ENCODE measurements at places on chromosomes 12 and 14. TPM values are rescaled to one million over a fixed set of nuclear protein-coding genes. Genes with fewer than 3 reads are reported as not detected.

DNA sequence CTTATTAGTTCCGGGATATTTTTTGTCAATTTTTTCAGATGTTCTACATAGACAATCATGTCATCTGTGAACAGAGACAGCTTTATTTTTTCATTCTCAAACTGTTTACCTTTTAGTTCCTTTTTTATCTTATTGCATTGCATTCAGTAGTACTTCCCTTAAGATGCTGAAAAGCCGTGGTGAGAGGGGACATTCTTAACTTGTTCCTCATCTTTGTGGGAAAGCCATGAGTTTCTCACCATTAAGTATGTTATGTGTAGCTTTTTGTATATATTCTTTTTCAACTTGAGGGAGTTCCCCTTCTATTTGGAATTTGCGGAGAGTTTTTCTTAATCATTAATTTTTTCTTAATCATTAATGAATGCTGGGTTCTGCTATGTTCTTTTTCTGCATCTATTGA, 1727.1 kb upstream of the SEL1L start:
- H3K4me1 ChIP-seq = no peaks in the 10 kb centered on the region
- H3K4me3 ChIP-seq = no peak overlapping the region
- no peaks in the 10 kb centered on the region for H3K27me3 ChIP-seq
- no peak for DNase-seq

DNA sequence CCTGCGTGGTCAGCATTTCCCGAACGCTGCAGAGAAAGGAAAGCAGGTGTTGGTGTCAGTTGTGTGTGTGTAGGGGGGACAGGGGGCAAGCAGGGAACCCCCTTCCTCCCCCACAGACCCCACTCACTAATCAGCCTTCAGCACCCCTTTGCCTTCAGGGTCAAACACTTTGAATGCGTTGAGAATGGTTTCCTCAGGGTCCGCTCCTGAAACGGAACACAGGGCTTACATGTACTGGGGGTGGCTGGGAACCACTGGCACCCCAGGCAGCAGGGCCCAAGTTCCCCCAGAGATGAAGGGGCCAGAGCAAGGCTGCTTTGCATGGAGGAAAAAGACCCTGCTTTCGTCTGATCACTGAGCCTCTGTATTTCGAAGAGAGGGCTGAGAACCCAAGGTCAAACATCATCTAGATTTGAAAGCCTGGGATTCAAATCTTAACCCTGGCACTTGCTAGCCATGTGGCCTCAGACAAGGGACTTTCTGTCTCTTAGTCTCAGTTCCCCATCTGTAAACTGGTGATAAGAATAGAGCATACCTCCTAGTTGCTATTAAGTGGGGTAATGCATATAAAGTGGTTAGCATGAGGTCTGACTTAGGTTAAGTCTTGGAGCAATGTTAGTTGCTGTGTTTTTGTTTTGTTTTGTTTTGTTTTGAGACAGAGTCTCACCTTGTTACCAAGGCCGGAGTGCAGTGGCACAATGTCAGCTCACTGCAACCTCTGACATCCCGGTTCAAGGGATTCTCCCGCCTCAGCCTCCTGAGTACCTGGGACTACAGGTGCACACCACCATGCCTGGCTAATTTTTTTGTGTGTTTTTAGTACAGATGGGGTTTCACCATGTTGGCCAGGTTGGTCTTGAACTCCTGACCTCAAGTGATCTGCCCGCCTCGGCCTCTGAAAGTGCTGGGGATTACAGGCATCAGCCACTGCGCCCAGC, 7.0 kb downstream of the MYL2 start:
- no peak overlapping the region for H3K4me3 ChIP-seq
- H3K27ac ChIP-seq = no peak overlapping the region
- no peak for DNase-seq
- H3K4me1 ChIP-seq = no peaks in the 10 kb centered on the region

DNA sequence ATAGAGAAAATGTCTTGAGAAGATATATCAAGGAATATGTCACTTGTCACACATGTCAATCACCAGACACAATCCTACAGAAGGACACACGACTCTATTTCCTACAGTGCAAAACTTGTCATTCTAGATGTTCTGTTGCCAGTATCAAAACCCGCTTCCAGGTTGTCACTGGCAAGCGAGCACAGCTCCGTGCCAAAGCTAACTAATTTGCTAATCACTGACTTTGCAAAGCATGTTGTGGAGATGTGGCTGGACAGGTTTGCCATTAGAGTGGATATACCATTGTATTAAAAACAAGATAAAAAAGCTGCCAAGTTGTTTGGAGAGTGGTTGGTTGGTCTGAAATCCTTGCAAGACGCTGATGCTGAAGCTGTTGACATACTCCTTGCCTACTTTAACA, 7.9 kb upstream of the SGPP1 start:
- no peaks in the 10 kb centered on the region for H3K4me1 ChIP-seq
- no peak overlapping the region for H3K27ac ChIP-seq
- H3K27me3 ChIP-seq = no peaks in the 10 kb centered on the region
- no peak overlapping the region for H3K4me3 ChIP-seq
- no peaks in the 10 kb centered on the region for H3K36me3 ChIP-seq
- no peak for DNase-seq

DNA sequence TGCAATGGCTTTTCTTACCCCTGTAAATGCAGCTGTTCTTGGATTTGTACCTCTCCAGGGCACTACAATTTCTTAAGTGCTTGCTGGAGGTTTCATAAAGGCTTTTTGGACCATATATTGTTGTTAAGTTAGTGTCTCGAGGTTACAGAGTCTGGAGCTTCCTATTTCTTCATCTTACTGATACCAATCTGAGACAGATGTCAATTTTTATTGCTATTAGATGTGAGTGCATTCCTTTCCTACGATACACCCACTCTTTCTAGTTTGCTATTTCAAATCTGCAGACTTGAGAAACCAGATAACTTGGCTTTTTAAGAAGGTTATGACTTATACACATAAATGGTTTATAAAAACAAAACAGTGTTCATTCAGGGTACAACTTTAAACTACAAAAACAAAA, 2.1 kb downstream of the NOXRED1 start:
- H3K36me3 ChIP-seq = peaks cover 7% of the 10 kb centered on the region
- H3K4me1 ChIP-seq = no peaks in the 10 kb centered on the region
- no peak for DNase-seq
- no peak overlapping the region for H3K4me3 ChIP-seq

DNA sequence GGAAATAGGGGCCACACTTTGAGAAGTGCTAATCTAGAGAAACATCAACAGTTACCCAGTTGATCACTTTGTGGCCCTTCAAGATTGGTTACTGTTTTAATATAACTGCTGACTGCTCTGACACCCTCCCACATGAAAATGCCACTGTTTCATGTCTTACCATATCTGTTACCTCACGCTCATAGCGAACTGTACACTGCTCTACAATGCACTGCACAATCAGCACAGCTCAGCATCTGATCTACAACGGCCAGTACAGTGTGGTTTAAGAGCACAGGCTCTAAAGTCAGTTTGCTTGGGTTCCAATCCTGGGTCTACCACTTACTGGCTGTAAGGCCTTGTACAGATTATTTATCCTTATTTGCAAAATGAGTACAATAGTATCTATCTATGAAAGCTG, 39.1 kb downstream of the SPPL3 start:
- no peak for DNase-seq
- no peaks in the 10 kb centered on the region for H3K36me3 ChIP-seq
- H3K4me3 ChIP-seq = no peak overlapping the region
- no peak overlapping the region for H3K27ac ChIP-seq

DNA sequence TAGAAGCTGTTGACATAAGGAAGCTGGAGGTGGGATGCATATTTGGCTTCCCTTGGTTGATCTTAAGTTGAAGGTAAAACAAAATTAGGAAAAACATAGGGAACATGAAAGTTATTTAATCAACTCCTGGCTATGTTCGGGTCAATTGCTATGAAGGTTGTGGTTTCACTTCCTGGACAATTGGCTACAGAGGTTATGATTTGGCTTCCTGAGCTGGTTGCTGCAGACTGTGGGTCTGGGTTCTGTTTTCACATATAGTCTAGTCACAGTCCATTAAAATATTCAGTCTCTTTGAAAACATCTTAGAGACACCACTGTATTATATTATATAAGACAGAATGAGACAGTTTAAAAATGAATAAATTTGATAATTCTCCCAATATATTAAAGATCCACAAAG, 895.2 kb upstream of the USP15 start:
- no peaks in the 10 kb centered on the region for H3K27me3 ChIP-seq
- no peak for DNase-seq
- H3K4me1 ChIP-seq = no peaks in the 10 kb centered on the region
- no peak overlapping the region for H3K4me3 ChIP-seq
- no peak overlapping the region for H3K27ac ChIP-seq
- no peaks in the 10 kb centered on the region for H3K36me3 ChIP-seq

- H3K27ac ChIP-seq = no peak overlapping the region
- H3K4me3 ChIP-seq = no peak overlapping the region
- H3K27me3 ChIP-seq = no peaks in the 10 kb centered on the region
- H3K36me3 ChIP-seq = no peaks in the 10 kb centered on the region
- no peak for DNase-seq
Observed at GRCh38 chr12:77354766-77355362, 289.5 kb upstream of the E2F7 start.

GRCh38 chr14:83247924-83248639, 1714.4 kb upstream of the SEL1L start:
- H3K4me3 ChIP-seq = no peak overlapping the region
- H3K4me1 ChIP-seq = no peaks in the 10 kb centered on the region
- H3K36me3 ChIP-seq = no peaks in the 10 kb centered on the region

- no peak overlapping the region for H3K27ac ChIP-seq
- H3K36me3 ChIP-seq = no peaks in the 10 kb centered on the region
- no peaks in the 10 kb centered on the region for H3K4me1 ChIP-seq
- no peak overlapping the region for H3K4me3 ChIP-seq
Observed at GRCh38 chr12:34108967-34109366, 86.7 kb downstream of the ALG10 start.

GRCh38 chr12:50192908-50193307, 25.7 kb upstream of the CERS5 start:
- H3K4me3 ChIP-seq = no peak overlapping the region
- peaks cover 5% of the 10 kb centered on the region for H3K36me3 ChIP-seq
- no peak overlapping the region for H3K27ac ChIP-seq
- H3K4me1 ChIP-seq = peaks cover 5% of the 10 kb centered on the region
- H3K27me3 ChIP-seq = no peaks in the 10 kb centered on the region

GRCh38 chr12:77837876-77838291, 7.2 kb downstream of the NAV3 start:
- DNase-seq = no peak
- no peaks in the 10 kb centered on the region for H3K36me3 ChIP-seq
- H3K4me3 ChIP-seq = no peak overlapping the region

- H3K36me3 ChIP-seq = peaks cover 2% of the 10 kb centered on the region
- no peaks in the 10 kb centered on the region for H3K27me3 ChIP-seq
- H3K27ac ChIP-seq = no peak overlapping the region
- DNase-seq = no peak
- peak overlapping the region; percentile 87 for H3K4me3 ChIP-seq
Observed at GRCh38 chr14:93331002-93331727, 1.7 kb downstream of the BTBD7 start.

- no peak for DNase-seq
- no peak overlapping the region for H3K27ac ChIP-seq
Observed at GRCh38 chr14:82850576-82850975, 1316.9 kb upstream of the SEL1L start.

GRCh38 chr14:22556021-22556989, 32.7 kb downstream of the DAD1 start:
- H3K36me3 ChIP-seq = no peaks in the 10 kb centered on the region
- no peak overlapping the region for H3K27ac ChIP-seq
- H3K4me1 ChIP-seq = no peaks in the 10 kb centered on the region

GRCh38 chr14:51139121-51139681, 44.3 kb upstream of the TRIM9 start:
- H3K4me1 ChIP-seq = no peaks in the 10 kb centered on the region
- no peaks in the 10 kb centered on the region for H3K36me3 ChIP-seq
- H3K27me3 ChIP-seq = no peaks in the 10 kb centered on the region

GRCh38 chr14:55103005-55103640, 25.9 kb upstream of the LGALS3 start:
- H3K4me3 ChIP-seq = no peak overlapping the region
- peak; percentile 85 for DNase-seq
- H3K27ac ChIP-seq = peak overlapping the region; percentile 79
- H3K36me3 ChIP-seq = no peaks in the 10 kb centered on the region
- no peaks in the 10 kb centered on the region for H3K4me1 ChIP-seq

GRCh38 chr12:42677461-42677860, 87.9 kb upstream of the PRICKLE1 start:
- peaks cover 3% of the 10 kb centered on the region for H3K4me1 ChIP-seq
- no peaks in the 10 kb centered on the region for H3K27me3 ChIP-seq
- no peak overlapping the region for H3K27ac ChIP-seq
- no peak for DNase-seq
- no peaks in the 10 kb centered on the region for H3K36me3 ChIP-seq

DNA sequence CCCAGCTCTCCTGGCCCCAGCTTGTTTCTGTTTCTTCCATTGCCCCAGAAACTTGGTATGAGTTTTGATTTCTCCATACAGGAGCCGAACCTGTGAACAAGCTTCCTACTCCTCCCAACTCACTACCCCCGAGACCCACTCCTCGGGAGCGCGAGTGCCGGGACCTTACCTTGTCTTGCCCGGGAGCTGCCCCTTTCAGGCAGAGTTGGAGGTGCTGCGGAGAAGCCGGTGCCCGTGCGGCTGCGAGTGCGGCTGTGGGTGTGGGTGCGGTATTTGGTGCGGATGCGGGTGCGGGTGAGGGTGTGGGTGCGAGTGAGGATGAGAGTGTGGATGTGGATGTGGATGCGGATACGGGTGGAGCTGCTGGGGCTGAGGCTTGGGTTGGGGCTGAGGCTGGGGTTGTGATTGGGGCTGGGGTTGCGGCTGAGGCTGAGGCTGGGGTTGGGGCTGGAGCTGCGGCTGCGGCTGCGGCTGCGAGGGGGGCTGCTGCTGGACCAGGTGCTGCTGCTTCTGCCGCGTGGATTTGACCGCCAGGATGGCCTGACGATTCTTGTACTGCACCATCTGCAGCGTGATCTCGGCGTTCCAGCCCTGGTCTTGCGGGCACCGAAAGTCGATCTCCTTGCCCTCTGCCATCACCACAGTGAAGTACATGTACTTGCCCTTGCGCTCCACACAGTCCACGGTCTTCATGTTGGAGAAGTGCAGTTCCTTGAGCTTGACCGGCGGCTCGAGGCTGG, 1.1 kb downstream of the PHLDA1 start:
- H3K27me3 ChIP-seq = no peaks in the 10 kb centered on the region
- no peaks in the 10 kb centered on the region for H3K4me1 ChIP-seq
- H3K36me3 ChIP-seq = no peaks in the 10 kb centered on the region
- peak; percentile 70 for DNase-seq
- H3K27ac ChIP-seq = peak overlapping the region; percentile 55

GRCh38 chr14:35989736-35990135, 163.6 kb downstream of the BRMS1L start:
- no peak overlapping the region for H3K4me3 ChIP-seq
- H3K36me3 ChIP-seq = no peaks in the 10 kb centered on the region
- H3K27ac ChIP-seq = no peak overlapping the region
- no peaks in the 10 kb centered on the region for H3K4me1 ChIP-seq
- no peak for DNase-seq

GRCh38 chr14:58238252-58239243, 6.1 kb upstream of the PSMA3 start:
- no peaks in the 10 kb centered on the region for H3K27me3 ChIP-seq
- H3K27ac ChIP-seq = no peak overlapping the region
- no peaks in the 10 kb centered on the region for H3K4me1 ChIP-seq
- peak overlapping the region; percentile 99 for H3K4me3 ChIP-seq
- no peaks in the 10 kb centered on the region for H3K36me3 ChIP-seq

PLEKHD1 gene
- total RNA-seq = 0.30 TPM

PLXNC1 gene
- 7.5 TPM for total RNA-seq

DHH gene
- 3.6 TPM for total RNA-seq

CLEC1A gene
- total RNA-seq = 7.0 TPM

TMEM260 gene
- 20.9 TPM for total RNA-seq

DAO gene
- not detected for total RNA-seq

NGB gene
- total RNA-seq = not detected

PELI2 gene
- total RNA-seq = 19.7 TPM

SLC17A8 gene
- total RNA-seq = not detected

AMDHD1 gene
- total RNA-seq = 0.75 TPM

RECQL gene
- total RNA-seq = 44.2 TPM

DNAH10 gene
- total RNA-seq = not detected

GUCY2C gene
- total RNA-seq = not detected

GLIPR1L2 gene
- 0.94 TPM for total RNA-seq
